Skeletal muscle cell (primary cell): ENCODE measurements at places on chromosomes 1 and 21.

DNA sequence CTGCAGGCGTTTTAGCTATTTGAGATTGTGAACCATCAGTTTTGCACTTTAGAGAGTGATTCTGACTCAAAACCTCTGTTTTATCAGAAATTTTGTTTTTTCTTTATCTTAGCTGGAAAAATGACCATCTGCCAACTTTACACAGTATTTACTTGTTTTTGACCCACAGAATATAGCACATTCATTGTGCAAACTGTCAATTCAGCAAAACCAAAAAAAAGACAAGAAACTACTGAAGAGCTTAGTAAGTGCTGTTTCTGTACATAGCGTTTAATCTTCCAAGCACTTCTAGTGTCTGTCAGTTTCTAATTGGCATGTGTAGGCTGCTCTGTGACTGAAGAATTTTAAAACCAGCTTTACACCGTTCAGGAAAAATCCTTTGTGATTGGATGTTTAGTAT, 76.0 kb upstream of the VANGL1 start:
- no peak for DNase-seq

DNA sequence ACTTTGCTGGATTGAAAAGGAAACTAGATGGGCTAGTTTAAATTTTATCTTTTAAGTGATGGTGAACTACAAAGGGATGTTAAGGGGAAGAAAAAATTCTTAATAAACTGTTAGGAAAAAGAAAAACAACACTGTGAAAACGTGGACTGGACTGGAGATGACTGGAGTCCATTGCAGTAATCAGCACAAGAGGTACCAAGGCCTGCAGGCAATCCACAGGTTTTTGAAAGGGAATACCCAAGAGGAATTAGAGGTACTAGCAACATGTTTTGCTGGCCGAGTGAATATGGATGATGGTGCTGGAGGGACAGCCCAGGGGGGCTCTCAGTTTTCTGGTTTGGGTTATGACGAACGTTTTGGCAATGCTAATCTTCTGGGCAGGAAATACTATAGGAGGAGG, 39.0 kb upstream of the SLC30A10 start:
- DNase-seq = no peak

GRCh38 chr1:23908453-23909341, 4.5 kb downstream of the CNR2 start:
- DNase-seq = no peak

DNA sequence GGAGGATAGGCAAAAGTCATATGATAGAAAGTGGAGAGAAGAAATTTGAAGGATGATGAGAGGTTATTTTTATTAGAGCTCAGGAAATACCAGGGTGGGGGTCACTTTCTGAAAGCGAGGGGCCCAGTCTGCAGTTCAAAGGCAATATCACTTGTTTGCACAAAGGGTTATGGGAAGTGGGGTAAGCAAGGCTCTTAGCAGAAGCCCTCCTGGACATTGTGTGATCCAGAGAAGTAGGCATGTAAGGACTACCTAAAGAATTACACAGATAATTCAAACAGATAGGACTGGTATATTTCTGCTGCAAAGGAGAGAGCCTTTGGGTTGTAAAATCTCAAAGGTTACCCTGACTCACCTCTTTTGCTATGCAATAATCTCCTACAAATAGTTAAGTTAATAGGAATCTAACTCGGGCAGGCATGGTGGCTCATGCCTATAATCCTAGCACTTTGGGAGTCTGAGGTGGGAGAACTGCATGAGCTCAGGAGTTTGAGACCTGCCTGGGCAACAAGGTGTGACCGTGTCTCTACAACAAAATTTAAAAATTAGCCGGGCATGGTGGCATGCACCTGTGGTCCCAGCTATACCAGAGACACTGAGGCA, 25.2 kb upstream of the PRRC2C start:
- DNase-seq = no peak

DNA sequence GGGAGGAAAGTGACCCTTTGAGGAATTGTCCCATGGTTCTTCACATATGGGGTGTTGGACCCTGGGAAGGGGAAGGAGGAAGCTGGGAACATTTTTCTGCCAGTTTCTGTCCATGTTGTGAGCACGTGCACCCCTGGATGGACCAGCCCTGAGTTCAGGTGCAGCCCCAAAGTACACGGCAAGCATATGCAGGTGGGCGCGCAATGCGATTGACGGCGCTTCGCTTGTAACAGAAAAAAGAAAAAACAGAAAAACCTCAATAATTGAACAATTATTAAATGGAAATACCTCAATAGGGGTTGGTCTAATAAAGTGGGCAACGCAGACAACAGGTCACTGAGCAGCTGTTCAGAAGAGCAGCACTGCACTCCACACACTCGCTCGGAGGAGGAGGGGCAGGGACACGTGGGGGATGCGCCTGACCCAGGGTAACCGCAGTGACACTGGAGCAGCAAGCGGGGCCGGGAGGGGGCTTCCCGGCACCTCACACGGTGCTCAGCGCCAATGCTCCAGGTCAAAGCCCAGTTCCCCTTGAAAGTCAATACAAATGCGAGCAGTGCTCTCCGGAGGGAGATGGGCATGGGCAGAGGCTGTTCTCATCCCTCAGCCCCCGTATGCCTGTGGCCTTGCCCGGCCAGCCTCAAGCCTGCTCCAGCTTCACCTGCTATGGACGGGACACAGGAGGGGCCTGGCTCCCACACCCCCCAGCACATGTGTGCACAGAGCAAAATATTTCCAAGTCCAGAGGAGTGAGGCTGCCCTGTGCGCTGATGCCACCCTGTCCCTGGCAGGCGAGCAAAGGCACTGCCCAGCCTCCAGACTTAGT, 6.6 kb upstream of the ACTRT2 start:
- DNase-seq = no peak
